Memory B cell (primary cell): ENCODE measurements at places on chromosomes 6 and 20.

DNA sequence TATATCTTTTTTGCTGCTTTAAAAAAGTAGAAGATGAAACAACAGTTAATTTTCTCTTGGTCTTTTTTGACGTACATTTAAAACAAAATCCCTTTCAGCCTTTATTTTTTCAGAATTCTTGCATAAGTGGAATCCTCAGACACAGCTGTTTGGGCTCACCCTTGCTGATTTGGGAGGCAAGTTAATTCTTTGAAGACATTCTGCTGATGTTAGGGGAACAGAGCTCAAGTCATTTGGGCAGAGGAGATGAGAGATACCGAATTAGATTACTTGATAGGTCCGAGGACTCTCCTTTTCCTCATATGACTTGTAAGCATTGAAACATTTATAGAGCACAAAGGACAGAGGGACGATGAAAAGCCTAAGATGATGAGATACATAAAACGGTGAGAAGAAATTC, 567.9 kb upstream of the CITED2 start:
- DNase-seq: no peak

GRCh38 chr6:101266063-101266462, 127.4 kb upstream of the GRIK2 start:
- no peak for DNase-seq

DNA sequence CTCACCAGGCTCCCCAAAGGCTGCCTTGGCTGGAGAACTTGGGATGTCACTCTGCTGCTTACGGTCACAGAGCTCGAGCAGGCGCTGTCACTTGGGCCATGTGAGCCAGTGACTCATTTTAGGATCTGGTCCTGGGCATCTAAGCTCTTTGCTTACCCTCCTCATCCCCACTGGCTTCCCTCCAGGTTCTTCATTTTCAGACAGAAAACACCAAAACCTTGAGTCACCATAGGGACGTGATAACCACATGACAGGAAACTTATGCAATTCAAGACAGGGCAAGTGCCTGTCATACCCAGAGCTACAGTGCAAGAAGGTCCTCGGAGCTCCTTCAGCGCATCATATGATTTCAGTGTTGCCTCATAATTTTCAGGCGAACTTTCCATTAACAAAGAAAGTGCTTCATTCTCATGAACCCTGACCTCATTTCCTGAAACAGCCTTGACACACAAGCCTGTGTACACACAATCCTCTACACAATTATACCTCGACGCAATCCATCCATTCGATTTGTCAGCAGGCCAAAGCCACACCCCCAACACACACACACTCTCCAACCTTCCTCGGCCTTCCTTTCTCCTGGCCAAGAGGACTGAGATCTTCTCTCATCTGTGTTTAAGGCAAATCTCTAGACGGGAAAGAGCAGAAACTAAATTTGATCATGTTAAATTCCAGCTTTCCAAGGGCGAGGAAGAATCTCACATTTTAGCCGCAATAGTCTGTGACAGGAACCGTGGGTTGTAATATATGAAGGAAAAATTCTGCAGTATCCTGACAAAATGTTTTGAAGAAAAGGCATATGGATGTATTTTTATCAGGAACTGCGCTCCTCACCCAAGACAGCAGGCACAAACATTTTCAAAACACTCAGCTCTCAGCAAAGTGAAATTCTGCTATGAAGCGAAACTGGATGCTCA, 25.3 kb downstream of the TBC1D7 start:
- DNase-seq: peak; percentile 14

GRCh38 chr6:14288910-14289309, 171.3 kb downstream of the CD83 start:
- no peak for DNase-seq

DNA sequence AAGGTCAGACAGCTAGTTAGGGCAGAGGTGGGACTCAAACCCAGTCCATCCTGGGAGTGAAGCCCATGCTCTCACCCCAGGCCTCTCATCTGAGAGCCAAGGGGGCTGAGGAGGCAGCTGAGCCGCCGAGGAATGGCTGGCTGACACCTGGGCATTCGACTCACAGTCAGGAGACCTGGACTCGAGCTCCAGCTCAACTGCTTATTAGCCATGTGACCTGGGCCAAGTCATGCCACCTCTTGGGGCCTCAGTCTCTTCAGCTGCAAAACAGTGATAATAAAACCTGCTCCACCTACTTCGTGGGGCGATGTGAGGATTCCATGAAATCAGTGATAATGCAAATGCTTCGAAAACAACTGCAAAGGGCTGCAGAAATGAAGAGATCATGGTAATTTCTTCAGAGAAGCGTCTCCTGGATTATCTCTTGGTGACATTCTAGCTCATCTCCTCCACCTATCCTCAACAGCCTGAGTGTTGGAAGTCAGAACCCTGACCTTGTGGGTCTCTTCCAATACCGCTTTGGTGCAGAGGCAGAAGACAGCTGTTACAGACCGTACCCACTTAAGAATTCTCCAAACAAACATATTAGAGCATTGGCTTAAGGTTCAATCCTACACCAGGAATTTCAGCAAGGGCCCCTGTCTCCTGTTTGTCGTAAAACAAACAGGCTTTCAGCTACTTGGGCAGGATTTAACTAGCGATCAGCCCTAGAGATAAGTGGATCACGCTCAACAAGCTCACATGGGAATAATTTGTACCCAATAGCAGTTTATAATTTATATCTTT, 60.0 kb upstream of the PIM1 start:
- DNase-seq: no peak

DNA sequence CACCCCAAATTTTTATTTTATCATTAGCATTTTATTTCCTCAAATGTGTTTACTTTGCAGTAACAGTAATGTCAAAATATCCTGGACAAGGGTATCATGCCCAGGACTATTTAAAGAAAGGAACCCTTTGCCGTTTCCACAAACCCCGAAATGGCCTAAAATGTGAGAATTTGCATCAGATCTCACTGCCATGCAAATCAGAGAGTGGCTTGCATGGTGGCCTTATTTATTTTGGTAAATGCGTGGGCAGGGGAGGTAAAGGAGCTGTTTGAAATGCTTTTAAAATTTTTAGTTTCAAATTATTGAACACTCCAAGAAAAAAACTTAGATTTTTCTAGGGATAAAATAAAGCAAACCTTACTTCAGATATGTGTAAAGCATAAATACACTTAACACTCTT, 43.8 kb downstream of the ADAT2 start:
- DNase-seq: no peak

DNA sequence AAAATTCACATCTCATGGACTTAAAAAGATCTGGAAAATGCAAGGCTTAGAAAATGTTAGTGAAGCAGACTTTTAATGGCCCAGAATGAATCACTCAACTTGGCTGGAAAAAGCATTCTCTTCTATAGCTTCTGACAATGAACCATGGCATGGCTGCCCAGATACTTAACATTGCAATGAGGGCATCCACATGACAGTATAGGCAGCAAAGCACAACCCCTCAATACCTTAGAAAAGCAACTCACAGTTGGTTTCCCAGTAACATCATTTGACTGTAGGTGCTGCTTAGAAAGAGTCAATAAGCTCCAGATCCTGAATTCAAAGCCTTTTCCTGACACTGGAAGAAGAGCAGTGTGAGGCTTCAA, 155.8 kb downstream of the EYA4 start:
- no peak for DNase-seq

DNA sequence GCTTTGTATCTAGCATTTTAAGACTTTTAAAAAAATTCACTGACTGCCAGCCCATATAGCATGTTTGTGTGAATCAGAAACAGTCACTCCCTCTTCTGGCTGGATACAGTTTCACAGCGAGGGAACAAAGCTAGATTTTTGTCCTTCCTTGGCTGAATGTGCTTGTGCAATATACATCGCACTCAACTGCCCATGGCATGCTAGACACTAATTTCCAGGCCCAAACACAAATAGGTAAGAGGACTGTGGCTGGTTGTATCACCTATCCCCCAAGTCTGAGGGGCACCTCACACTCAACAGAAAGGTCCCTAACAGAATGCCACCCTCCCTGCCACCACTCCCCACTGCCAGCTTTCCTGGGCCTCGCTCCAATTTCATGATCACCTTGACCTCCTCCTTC, 16.2 kb upstream of the BLCAP start:
- DNase-seq: no peak
